ENCODE measurements at places on chromosomes 13 and 19.

GRCh38 chr13:35764326-35765015 is 288.0 kb upstream of the MAB21L1 start:
- DNase-seq: no peak

DNA sequence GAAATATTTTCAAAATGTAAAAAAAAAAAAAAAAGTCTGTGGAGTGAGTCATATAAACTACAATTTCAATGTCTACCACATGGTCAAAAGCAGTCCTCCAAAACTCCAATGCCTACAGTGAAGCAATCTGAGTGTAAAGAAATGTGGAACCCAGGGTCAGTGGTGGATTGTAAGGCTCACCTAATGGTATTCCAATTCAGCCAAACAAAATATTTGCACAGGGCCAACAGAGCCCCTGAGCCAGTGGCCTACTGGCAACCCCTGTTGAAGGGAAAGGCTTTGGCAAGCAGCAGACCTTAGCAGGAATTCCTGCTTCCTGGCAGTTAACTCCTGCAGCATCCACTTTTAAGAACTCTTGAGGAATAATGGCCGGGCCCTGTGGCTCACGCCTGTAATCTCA is 3.4 kb downstream of the DNMT1 start:
- DNase-seq: no peak

DNA sequence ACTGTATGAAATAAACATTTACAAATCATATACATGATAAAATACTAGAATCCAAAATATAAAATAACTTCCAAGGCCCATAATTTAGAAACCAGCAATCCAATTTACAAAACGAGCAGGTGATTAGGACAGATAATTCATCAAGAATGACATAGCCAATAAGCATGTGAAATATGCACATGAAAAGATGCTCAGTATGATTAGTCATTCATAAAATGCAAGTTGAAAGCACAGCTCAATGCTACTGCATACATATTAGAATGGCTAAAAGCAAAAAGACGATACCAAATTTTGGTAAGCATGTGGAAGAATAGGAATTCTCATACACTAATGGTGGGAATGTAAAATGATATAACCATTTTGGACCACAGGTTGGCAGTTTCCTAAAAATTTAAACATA is 837.2 kb upstream of the MIR17HG start:
- no peak for DNase-seq

GRCh38 chr19:13579388-13580060 is 73.2 kb upstream of the CACNA1A start:
- DNase-seq: no peak

DNA sequence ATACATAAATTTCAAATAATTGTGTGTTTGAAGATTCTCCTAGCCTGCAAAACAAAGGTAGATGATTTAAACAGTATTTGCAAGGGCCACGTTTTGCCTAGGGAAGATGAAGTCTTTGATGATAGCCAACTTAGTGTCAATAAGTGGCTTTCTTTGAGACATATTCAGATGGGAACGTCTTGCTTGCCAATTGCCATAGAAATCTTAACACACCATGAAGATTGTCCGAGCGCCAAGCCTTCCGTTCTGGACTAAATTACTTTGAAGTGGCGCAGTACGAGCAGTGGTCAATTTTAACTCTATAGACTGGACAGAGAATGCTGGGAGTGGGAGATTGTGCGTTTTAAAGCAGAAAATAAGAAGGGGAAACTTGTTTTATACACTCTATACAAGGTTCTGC is 9.9 kb downstream of the ZIC5 start:
- no peak for DNase-seq

GRCh38 chr19:38596057-38596981 is 21.4 kb downstream of the MAP4K1 start:
- peak; percentile 82 for DNase-seq

DNA sequence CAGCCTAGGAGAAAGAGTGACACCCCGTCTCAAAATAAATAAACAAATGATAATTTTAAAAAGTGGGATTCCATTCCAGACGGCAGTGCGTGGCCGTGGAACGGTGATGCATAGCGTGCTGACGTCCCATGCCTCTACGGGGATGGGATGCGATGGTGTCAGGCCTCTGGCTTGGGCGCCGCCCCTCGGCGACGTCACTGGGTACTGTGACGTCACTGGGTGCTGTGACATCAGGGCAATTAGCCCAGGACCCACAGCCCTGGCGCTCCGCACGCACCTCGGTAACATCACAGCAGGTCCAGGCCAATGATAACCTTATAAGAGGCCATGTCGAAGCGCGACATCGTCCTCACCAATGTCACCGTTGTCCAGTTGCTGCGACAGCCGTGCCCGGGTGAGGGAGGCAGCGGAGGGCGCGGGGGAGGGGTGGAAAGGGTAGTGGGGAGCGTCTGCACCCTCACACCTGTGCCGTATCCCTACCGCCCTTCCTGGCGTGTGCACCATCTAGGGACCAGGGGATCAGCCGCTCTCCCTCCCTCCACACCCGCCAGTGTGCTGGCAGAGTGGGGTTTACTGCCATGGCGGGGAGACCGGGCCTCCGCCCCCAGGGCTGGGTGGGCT is at the start of gene GAPDHS:
Gene GAPDHS, plus strand, starts transcription at position 256 of the 621 bp plus-strand sequence. Its CDS starts 72 bp downstream, at position 328.
- no peak for DNase-seq

DNA sequence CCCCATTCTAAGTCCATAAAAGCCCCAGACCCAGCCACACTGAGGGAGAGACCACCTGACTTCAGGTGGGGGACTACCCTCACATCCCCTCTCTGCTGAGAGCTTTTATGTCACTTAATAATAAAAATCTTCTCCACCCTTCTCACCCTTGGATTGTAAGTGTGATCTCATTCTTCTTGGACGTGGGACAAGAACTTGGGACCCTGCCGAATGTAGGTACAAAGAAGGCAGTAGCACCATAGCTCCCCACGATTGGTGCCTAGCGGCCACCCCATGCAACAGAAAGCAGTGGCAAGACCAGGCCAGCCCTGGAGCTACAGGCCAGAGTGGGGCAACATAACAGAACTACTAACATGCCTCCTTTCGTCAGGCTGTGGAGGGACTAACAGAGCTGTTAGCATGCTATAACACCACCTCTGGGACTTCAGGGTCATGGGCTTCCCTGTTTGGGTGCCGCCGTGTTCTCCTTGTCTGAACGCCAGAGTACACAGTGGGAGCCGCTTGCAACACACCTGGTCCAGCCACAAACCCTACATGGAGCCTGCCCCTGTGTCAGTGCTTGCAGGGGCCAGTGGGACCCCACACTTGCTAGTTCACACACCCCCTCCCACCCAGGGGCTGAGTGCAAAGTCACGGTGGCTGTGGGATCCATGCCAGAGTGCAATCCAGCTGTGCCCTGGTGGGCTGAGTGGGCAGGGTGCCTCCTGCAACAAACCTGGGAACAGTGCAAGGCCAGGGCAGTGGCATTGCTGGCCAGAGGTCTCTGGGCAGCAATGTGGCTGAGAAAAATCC is 5.2 kb upstream of the FBXO17 start:
- DNase-seq: no peak

DNA sequence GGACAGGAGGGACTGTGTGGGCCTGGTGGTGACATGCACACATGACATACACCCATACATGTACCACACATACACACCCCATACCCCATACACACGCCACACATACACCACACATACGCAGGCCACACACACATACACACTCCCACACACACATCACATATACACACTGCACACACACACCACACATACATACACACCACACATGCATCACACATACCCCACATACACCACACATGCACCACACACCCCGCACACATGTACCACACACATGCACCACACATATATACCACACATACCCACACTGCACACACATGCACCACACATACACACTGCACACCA is 76.5 kb upstream of the KCTD15 start:
- DNase-seq: no peak

DNA sequence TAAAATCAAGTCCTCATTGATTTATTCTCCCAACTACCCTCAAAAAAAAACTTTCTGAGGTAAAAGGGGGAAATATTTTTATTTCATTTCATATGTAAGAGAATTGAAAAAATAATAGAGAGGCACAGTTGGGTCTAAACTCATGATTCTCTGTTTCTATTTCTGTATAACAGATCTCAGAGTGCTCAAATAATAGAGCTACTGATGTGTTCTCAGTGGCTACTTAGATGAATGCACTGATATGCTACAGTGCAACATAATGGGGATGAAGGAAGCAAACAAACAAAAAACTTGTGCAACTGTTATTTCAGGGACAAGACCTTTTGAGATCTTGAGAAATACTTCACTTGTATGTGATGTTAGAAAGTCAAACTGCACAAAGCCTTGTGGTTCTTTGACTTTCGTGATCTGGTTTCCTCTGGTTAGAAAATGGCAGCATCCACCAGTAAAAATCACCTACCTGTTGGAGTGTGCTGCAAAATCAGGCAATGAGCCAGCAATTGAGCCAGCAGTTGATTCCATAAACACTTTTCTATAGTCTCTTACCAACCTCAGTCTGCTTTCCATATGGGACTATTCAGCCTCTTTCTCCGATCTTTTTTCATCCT is 9.7 kb upstream of the DACH1 start:
- no peak for DNase-seq

DNA sequence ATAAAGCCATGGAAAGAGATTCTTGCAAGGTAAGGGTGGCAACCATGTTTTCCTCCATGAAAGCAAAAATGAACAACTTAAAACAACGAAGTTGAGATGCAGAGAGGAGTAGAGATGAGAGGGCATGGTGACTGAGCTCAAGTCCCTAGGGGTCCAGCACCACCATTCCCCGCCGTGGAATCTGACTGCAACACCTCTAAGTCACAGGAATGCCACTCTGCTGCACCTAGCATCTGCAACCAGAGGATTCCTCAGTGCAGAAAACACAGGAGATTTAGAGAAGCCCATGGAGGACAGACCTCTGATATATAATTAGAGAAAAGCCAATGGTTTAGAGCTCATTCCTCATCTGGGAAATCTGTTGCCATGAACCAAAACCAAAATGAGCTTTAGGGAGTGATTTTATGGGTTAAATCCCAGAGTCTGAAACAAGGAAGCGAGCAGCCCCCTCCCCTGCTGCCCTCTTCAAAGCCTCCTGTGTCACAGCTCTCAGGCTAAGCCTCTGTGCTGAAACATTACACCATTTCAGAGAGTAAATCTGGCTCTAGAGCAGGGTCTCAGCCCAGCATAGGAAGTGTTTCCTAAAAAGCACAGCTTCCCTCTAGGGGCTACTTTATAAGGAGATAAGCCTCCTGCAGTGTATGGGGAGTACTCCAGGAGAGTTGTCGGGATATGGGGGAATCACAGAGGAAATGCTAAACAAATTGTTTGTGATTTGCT is 1043.6 kb downstream of the UQCRFS1 start:
- DNase-seq: no peak

DNA sequence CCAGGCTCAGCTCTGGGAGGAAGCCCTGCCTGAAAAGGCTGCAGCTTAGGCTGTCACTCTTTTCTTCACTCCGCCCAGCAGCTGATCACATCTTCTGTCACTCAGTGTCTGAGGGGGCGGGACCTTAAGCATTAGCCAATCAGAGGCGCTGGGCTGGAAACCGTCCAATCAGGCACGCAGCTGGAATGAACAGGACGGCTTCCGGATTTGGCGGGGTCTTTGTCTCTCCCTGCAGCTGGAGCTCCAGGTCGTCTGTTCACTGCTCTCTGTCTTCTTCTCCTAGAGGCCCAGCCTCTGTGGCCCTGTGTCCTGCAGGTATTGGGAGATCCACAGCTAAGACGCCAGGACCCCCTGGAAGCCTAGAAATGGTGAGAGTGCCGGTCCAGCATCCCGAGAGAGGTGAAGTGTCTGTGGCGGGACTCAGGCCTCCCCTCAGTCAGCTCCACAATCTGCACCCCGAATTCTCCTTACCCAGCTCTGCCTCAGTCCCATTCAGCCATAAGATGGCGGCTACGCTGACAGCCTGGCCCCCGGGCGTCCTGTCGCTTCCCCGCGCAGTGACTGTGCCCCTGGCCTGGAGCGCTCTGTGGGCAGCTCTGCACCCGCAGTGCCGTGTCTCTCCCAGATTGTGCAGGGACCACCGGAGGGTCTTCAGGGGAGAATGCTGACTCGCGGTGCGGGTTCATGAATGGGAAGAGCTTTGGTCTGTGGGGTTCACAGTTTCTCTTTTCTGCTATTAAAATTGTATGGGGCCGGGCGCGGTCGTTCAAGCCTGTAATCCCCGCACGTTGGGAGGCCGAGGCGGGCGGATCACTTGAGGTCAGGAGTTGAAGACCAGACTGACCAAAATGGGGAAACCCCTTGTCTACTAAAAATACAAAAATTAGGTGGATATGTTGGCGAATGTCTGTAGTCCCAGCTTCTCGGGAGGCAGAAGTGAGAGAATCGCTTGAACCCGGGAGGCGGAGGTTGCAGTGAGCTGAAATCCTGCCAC is at the start of gene ZNF66:
Gene ZNF66, plus strand, starts transcription at position 222 of the 994 bp plus-strand sequence. Its CDS starts 144 bp downstream, at position 366.
- DNase-seq: peak; percentile 93

GRCh38 chr19:45467115-45467455 is 711 bp upstream of the FOSB start:
- DNase-seq: no peak

- no peak for DNase-seq
Observed at GRCh38 chr13:91459485-91459884, 61.1 kb downstream of the GPC5 start.

GRCh38 chr13:30906411-30907051 is 460 bp downstream of the MEDAG start:
- no peak for DNase-seq

- DNase-seq: peak; percentile 84
Observed at GRCh38 chr19:8158411-8159074, 9.2 kb upstream of the FBN3 start.

DNA sequence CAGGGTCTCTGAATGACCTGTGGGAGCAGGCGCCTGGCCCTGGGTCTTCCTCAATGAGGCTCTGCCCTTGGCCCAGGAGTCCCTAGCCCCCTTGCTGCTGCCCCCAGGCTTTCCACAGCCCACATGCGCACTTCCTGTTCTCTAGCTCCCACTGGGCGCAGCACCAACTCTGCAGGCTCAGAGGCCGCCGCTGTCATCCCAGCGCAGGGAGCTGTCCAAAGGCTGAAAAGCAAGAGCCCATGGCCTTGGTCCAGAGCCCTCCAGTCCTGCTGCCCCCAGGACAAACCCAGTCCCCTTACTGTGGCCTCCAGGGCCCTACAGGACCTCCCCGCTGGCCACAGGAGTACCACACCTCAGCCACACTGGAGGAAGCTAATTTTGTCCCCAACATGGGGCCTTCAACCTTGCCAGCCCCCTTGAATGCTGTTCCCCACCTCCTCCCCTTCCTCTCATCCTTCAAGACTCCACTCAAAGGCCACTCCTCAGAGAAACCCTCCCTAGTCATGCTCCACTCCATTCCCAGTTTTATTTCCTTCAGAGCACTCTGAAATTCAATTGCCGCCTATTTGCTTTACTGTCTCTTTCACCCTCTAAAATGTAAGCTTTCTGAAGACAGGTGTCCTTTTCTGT is 8.0 kb upstream of the POU2F2 start:
- no peak for DNase-seq

GRCh38 chr13:74000876-74001275 is 133.3 kb downstream of the KLF12 start:
- no peak for DNase-seq

DNA sequence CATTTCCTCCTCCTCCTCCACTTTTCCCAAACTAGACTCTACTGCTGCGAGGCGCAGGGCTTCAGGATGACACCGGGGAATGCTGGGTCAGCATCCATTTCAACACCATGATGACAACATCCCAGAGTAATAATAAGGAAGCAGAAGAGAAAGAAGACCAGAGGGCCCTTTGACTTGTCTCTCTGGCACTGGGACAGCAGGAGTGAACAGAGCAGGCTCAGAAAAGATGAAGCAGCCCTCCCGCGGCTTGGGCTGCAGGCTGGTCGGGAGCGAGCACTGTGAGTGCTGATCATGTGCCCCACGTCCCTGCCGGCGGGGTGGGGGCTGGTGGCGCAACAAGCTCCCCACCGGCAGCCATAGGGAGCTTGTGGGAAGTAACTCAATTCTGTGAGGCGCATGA is 30.5 kb downstream of the RANBP3 start:
- no peak for DNase-seq
